Large intestine (tissue), 12 donors: ENCODE measurements at places on chromosomes 11 and 22.

GRCh38 chr11:75344761-75345454 is 6.6 kb downstream of the ARRB1 start:
- DNase-seq, result peak; percentile 47
- no peak overlapping the region for H3K4me3 ChIP-seq
- H3K27me3 ChIP-seq, result no peaks in the 10 kb centered on the region
- H3K36me3 ChIP-seq, result peaks cover 14% of the 10 kb centered on the region

DNA sequence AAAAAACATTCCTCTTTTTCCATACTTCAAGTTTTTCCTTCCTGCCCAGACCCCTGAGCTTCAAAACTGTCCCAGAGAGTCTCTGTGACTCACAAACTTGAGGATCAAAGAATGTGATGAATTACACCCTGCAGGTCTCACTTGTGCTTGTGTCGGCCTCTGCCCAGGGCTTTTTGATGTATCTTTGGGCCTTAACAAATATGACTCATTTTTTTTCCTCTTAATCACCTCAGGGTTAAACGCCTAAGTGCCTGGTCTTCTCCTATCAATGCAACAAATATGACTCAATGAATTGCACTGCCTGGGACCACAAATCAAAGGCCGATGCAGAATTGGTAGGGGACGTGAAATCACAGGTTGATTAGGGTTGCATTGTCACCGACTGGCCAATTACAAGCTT is 267.7 kb downstream of the LARGE1 start:
- H3K27me3 ChIP-seq, result no peaks in the 10 kb centered on the region
- H3K4me1 ChIP-seq, result peaks cover 17% of the 10 kb centered on the region
- DNase-seq, result peak; percentile 12
- no peak overlapping the region for H3K27ac ChIP-seq
- H3K4me3 ChIP-seq, result no peak overlapping the region

- no peaks in the 10 kb centered on the region for H3K27me3 ChIP-seq
- DNase-seq, result no peak
- no peak overlapping the region for H3K27ac ChIP-seq
- no peak overlapping the region for H3K4me3 ChIP-seq
- H3K4me1 ChIP-seq, result no peaks in the 10 kb centered on the region
- no peaks in the 10 kb centered on the region for H3K36me3 ChIP-seq
Observed at GRCh38 chr11:96472085-96472484, 82.3 kb downstream of the JRKL start.

- no peak for DNase-seq
- no peak overlapping the region for H3K4me3 ChIP-seq
- peaks cover 9% of the 10 kb centered on the region for H3K27me3 ChIP-seq
- no peaks in the 10 kb centered on the region for H3K36me3 ChIP-seq
Observed at GRCh38 chr11:35157814-35158700, 19.1 kb downstream of the CD44 start.

DNA sequence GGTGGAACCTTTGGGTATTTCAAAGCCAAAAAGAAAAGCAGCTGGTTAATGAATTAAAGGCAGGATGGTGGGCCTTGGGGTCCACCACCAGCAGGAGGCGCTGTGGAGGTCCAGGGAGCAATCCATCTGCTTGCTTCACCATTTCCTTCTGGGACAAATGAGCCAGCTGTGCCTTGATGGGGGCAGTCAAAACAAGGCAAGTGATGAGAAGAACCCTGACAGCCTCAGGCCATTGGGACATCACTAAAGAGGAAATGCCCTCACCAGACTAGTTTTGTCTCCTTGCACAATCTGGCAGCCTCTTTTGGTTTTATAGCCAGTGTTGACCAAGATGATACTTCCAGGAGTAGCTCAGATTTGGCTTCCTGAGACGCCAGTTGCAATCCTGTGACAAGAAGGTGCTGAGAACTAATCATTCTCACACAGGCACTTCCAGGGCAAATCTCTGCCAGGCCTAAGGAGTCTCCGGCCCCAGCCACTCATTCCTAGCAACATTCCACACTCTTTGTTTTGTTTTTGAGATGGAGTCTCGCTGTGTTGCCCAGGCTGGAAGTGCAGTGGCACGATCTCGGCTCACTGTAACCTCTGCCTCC is 38.2 kb upstream of the WEE1 start:
- H3K36me3 ChIP-seq, result no peaks in the 10 kb centered on the region
- no peak overlapping the region for H3K4me3 ChIP-seq
- DNase-seq, result peak; percentile 63
- H3K27me3 ChIP-seq, result no peaks in the 10 kb centered on the region
- H3K4me1 ChIP-seq, result peaks cover 25% of the 10 kb centered on the region
- no peak overlapping the region for H3K27ac ChIP-seq

DNA sequence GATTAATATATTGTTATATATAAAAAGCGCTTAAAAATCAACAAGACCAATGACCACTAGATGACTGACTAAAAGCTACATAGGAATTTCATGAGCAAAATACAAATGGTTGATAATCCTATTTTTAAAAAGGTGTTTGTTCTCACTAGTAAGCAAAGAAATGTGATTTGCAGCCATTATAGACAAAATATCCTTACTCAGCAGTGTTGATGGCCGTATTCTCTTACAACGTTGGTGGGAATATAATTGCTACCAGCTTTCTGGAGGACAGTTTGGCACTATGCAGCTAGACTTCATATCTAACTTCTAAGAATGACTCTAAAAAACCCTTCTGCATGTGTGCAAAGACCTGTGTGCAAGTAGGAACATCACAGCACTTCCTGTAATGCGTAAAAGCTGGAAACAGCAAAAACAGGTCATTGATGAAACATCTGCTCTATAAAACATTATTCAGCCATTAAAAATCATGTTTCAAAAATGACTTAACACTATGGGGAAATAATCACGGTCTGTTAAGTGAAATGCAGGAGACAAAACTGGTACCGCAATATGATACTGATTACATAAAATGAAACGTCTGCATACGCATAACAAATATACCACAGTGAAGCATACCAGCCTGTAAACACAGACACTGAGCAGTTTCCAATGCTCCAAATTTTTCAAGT is 70.1 kb upstream of the LINC01488 start:
- H3K4me1 ChIP-seq, result no peaks in the 10 kb centered on the region
- no peak for DNase-seq
- H3K27ac ChIP-seq, result no peak overlapping the region
- no peaks in the 10 kb centered on the region for H3K27me3 ChIP-seq
- H3K36me3 ChIP-seq, result no peaks in the 10 kb centered on the region
- no peak overlapping the region for H3K4me3 ChIP-seq

DNA sequence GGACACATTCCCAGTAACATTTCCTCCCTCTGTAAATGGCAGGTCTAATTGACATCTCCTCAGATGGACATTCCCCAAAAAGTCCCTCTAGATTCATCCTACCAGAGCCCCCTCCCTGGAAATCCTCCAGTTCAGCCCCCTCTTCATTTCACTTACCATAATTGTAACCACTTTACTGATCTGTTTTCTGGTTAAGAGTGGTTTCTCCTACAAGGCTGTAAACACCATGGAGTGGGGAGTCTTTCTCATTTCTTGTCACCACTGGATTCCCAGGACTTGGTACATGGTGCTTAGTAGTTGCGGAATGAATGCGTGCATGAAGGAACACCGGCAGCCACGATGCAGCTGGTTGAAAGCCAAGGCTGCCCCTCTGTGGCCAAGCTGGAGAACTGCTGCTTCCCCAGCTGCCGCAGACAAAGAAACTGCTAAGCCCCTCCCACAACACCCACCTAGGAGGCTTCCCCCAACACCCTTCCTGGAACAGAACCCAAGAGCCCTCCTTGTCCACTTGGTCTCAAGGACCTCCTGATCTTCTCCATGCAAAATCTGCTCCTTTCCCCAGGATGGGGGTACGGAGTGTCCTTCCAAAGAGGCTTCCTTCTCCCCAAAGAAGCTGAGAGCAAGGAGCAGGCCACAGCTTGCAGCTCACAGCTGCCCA is 18.6 kb upstream of the SCARF2 start:
- H3K27me3 ChIP-seq, result no peaks in the 10 kb centered on the region
- peaks cover 23% of the 10 kb centered on the region for H3K36me3 ChIP-seq
- no peak overlapping the region for H3K27ac ChIP-seq
- no peaks in the 10 kb centered on the region for H3K4me1 ChIP-seq
- DNase-seq, result peak; percentile 64

DNA sequence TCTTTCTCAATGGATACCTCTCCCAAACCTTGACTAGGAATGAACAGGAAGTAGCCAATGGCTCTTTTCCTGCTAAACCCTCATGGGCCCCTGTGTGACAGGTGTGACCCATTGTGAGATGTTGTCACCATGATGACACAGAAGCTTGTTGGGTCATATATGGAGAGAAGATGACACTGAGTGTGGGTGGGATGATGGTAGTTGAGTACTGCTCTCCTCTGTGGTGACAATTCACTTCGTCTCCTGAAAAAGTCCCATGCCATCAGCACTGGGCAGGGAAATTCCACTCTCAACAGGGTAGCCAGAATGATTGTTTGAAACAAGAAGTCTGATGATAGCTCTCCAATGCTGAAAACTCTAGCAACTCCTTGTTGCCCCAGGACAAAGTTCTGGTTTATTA is 94.0 kb upstream of the SEZ6L start:
- no peak for DNase-seq
- H3K4me1 ChIP-seq, result no peaks in the 10 kb centered on the region
- no peak overlapping the region for H3K4me3 ChIP-seq

DNA sequence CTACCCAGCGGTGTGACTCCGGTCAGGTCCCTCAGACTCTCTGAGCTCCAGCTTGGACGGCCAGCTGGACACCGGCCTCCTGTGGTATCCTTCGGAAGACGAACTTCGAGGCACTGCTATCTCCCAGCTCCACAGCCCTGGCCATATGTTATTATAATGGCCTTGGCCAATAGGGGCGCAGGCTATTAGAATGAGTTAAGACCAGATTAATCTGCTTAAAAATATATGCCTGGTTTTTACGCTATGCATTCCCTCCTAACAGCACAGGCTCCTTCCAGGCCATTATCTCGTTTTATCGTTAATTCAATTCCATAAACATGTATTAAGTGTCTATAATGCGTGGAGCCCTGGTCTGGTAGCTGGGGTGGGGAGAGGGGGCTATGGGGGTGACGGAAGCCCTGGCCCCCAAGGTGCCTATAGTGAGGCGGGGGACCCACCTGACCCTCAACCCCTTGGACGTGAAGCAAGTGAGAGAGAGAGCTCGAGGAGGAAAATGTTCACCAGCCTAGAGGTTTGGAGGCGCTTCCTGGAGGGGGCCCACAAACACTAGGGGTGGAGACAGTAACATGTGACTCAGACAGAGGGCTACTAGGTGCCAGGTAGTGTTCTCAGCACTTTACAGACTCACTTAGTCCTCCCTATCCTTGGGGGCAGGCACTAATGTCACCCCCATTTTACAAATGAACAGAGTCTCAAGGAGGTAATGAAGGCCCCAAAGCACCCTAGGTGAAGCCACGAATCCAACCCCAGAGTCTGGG is 37.5 kb upstream of the TCF20 start:
- no peaks in the 10 kb centered on the region for H3K36me3 ChIP-seq
- no peak overlapping the region for H3K4me3 ChIP-seq
- no peak overlapping the region for H3K27ac ChIP-seq
- no peaks in the 10 kb centered on the region for H3K27me3 ChIP-seq
- no peak for DNase-seq

DNA sequence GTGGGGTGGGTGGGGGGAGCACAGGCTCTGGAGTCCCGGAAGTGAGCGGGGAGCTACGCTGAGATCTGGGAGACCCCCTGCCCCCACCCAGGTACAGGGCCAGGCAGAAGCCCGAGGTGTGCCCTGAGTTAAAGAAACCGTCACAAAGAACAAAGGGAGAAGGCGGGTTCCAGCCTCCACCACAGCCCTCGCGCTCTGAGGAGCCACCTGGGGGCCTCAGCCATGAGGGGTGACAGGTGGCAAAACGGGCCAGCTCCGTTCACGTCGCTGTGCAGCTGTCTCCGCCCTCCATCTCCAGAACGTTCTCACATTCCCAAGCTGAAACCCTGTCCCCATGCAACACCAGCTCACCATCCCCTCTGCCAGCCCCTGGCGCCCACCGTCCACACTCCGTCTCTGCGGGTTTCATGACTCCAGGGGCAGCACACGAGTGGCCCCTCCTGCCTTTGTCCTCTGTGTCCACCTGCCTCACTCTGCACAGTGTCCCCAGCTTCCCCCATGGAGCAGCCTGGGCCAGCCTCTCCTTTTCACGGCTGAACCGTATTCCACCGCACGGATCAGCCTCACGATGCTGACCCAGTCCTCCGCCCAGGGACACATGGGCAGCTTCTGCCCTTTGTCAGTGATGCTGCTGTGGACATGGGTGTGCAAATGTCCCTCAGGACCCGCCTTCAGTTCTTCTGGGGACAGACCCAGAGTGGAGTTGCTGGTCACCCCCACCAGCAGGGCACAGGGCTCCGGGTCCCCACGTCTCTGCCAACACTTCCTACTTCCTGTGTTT is 1.7 kb upstream of the MUC5B start:
- no peak overlapping the region for H3K4me3 ChIP-seq
- H3K4me1 ChIP-seq, result peaks cover 26% of the 10 kb centered on the region
- no peak overlapping the region for H3K27ac ChIP-seq
- no peaks in the 10 kb centered on the region for H3K27me3 ChIP-seq
- DNase-seq, result no peak

- peak overlapping the region; percentile 44 for H3K27ac ChIP-seq
- DNase-seq, result no peak
- no peaks in the 10 kb centered on the region for H3K36me3 ChIP-seq
- H3K27me3 ChIP-seq, result no peaks in the 10 kb centered on the region
- peaks cover 20% of the 10 kb centered on the region for H3K4me1 ChIP-seq
Observed at GRCh38 chr11:72626414-72626936, 47.7 kb downstream of the PDE2A start.

GRCh38 chr22:41132550-41132949 is 40.2 kb downstream of the EP300 start:
- no peaks in the 10 kb centered on the region for H3K4me1 ChIP-seq
- H3K4me3 ChIP-seq, result no peak overlapping the region
- DNase-seq, result no peak
- peaks cover 90% of the 10 kb centered on the region for H3K36me3 ChIP-seq

DNA sequence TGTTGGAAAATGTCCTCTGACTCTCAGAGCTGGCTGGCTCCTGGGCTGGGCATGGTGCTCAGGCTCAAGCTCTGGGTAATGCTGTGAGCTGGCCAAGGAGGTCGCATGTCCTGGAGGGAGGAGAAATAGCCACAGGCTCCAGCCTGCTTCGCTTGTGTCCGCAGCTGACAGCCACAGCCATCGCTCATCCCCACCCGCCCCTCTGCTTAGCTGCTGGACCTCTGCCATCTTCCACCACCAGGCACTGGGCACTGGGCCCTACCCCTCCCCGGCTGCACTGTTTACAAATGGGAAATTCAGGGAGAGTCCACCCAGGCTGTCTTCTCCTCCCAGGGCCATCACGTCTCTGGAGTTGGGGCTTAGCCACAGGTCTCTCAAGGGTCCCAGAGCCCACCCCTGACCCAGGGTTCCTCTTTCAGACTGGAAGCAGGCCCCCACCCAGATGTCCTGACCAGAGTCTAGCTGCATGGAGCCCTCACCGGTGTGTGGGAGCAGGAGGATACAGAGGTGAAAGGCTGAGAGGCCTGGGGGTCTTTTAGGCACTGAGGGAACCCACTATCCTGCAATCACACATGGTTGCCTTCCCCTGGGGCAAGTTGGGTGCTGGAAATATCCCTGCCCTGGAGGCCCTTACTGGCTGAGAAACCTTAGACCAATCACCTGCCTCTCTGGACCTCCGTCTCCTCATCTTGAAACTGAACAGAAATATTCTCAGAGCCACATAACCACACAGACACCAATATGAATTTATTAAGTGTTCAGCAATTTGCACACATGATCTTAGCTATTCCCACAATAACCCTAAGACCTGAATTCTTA is 62.7 kb downstream of the CD82 start:
- no peaks in the 10 kb centered on the region for H3K27me3 ChIP-seq
- H3K4me3 ChIP-seq, result no peak overlapping the region
- H3K36me3 ChIP-seq, result no peaks in the 10 kb centered on the region
- peaks cover 39% of the 10 kb centered on the region for H3K4me1 ChIP-seq
- no peak for DNase-seq
- H3K27ac ChIP-seq, result no peak overlapping the region
